NCI-H446 (cell line): ENCODE measurements at places on chromosomes 3 and 15.

DNA sequence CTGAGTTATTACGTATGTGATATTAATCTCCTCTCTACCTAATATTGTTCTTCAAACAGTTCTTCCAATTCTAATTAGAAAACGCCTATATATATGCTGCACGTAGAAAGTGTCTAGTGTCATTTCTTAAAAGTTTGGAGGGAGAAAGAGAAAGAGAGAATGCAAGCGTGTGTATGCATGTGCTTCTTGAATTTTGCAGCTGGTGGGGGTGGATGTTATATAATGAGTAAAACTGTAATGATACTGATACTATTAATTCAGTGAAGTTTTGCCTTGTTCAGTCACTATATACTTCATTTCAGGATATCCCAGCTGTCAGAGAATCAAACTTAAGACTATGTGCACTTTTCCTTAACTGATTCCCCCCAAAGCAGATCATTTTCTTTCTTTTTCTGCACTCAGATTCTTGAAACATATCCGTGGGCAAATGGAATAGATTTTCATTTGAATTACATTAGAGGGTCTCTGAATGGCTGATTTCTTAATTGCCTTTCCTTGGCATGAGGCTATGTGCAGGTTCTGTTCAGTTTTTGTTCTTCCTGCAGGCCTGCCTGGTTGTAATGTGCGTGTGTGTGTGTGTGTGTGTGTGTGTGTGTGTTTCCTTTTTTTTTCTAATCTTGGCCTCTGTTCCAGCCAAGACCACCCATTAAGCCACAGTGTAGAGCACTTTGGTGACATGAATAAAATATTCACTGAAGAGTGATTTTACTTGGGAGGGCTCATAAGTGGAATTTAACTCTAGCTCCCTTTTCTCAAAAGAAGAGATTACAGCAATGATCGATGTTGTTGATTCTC, 617.5 kb downstream of the RBMS3 start:
- DNase-seq = no peak

GRCh38 chr3:191339316-191339917, 9.1 kb upstream of the UTS2B start:
- DNase-seq = no peak

GRCh38 chr3:14915636-14916222, 31.7 kb upstream of the NR2C2 start:
- no peak for DNase-seq

DNA sequence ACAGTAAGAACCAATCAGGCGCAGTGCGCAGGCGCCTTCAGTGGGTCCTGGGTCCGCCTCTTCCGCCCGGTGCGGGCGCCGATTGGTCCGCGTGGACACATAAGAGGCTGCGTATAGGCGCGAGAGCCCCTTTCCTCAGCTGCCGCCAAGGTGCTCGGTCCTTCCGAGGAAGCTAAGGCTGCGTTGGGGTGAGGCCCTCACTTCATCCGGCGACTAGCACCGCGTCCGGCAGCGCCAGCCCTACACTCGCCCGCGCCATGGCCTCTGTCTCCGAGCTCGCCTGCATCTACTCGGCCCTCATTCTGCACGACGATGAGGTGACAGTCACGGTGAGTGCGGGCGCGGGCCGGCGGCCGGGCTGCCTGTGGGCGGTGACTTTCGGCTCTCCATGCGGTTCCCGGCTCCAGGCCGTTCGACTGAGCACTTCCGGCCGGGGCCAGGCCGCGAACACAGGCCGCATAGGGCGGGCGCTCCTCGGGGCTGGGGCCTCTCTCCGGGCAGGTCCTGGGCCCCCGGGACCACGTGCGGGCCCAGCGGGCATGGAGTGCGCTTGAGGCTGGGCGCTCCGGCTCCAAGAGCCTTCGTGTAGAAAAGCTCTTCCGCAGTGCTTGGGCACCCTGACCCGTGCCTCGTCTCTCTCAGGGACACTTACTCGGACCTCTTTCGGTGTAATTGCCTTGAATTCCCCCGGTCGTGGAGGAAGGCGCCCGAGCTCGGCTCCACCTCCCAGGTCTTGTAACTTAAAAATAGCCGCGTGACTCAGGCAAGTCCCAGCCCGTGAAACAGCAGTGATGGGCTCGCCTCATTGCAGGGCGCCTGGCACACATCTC, at the start of gene RPLP1:
Gene RPLP1 (plus strand): TSS at position 127 of the 830 bp plus-strand sequence. CDS start 131 bp downstream, at position 258.
- DNase-seq = peak; percentile 96

- no peak for DNase-seq
These were observed 45.6 kb downstream of the NMD3 start for GRCh38 chr3:161266731-161267150.

- no peak for DNase-seq
These were observed 300.4 kb downstream of the SV2B start for GRCh38 chr15:91400481-91400880.

- DNase-seq = no peak
These were observed 188.4 kb downstream of the ABHD5 start for GRCh38 chr3:43879166-43879565.

DNA sequence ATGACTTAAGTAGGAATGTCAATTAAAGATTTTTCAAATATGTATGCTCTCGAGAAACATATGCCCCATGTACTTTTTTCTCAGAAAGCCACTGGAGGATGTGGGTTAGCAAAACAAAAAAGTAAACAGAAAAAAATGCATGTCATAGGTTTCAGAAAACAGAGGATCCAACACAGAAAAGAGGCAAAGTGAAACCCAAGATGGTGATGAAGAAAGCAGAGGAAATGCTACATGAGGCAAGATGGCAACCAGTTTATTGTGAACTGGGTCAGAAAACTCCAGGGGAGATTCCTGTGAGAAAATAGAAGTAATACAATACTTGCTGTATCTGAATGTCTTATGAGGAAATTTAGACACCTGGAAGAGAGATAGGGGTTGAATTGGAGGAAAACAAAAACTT, 30.8 kb upstream of the EOMES start:
- DNase-seq = no peak

DNA sequence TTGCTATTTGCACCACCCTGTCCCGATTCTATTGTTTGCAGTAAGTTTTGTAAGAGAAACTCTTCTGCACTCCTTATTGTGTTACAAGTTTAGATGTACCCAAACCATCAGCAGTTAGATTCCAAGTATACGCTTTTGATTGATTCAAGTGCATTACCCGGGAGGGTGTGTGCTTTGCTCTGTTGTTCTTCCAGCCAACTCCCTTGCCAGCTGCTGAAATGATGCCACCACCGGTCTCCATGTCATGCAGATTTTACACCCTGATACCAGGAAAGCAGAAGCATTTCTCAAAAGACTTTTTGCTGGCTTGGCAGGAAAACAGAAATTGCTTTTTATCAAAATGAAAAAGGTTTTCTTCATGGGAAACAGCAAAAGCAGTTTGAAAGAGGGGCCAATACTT, 1006.6 kb upstream of the CFAP20DC start:
- DNase-seq = no peak

DNA sequence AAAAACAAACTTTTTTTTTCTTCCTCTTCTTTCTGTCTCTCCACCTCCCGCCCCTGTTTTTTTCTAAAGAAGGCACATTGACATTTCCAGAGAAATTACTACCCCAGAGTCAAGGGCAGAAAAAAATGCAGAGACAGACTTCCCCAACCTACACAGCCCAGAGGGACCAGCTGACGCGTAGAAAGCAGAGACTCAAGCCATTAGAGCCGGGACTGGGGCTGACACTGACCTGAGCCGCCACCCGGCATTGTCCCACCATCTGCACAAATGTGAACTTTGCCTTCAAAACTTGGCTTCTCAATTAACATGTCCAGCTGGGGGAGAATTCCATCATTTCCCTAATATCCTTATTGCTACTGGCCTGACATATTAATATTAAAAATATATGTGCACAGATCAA, 385.6 kb downstream of the NR2F2 start:
- no peak for DNase-seq

DNA sequence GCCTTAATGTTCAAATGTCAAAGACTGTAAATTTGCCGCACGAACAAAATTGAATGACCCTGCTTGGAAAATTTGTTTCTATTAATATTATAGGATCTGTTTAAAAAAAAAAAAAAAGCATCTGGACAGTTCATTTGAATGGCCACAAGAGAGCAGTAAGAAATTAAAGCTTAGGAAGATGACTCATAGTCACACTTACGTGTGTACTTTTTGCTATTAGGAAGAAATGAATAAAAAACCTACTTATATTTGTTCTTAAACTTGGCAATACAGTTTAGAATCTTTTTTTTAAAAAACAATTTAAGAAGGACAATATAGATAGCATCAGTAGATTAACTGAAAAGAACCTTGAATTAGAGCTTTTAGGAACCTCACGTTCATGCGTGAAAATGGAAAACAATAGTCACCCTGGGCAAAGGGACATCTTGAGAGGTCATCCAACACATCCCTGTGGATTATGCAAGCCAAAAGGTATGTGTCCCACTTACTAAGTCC, 621.8 kb downstream of the MECOM start:
- peak; percentile 13 for DNase-seq

DNA sequence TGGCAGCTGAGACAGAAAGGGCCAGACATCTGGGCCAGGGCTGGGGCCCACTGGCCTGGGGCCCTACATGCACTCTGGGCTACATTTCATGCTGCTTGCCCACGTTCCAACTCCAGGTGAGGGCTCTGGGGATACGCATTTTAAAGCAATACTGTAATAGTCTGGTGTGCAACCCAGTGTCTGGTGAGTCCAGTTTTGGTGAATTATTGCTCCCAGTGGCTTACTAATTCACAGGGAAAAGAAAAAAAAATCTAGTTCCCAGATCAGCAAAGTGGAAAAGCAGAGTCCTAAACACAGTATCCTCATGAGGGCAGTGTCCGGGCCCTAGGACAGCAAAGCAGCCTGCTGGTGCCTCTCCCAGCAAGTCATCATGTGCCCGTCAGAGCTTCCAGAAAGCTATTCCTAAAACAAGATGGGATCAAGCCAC, 82.4 kb downstream of the CCNL1 start:
- no peak for DNase-seq

DNA sequence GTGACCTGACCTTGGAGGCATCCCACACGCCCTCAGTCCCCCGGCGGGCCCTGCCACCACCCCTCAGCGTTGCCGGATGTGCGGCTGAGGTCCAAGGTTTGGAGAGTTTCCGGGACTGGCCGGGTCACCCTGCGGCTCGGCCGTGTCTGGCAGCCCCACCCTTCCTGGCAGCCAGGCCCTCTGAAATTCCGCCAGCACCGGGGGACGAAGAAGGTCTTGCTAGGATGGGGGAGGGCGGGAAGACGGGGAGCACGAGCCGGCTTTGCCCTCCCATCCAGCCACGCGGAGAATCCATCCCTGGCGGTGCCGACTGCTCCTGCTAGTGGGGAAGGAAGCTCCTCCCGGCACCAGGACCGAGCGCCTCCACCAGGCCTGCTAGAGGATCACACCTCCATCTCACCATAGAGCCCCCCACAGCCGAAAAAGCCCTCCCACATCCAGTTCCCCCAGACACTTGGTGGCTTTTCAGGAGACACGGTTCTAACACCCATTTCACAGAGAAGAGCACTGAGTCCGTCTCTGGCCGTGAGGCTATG, 81.5 kb downstream of the CPN2 start:
- DNase-seq = no peak

GRCh38 chr15:100111125-100112060, 230.4 kb downstream of the ADAMTS17 start:
- DNase-seq = no peak

GRCh38 chr3:197505796-197506548, 49.8 kb downstream of the BDH1 start:
- DNase-seq = no peak

DNA sequence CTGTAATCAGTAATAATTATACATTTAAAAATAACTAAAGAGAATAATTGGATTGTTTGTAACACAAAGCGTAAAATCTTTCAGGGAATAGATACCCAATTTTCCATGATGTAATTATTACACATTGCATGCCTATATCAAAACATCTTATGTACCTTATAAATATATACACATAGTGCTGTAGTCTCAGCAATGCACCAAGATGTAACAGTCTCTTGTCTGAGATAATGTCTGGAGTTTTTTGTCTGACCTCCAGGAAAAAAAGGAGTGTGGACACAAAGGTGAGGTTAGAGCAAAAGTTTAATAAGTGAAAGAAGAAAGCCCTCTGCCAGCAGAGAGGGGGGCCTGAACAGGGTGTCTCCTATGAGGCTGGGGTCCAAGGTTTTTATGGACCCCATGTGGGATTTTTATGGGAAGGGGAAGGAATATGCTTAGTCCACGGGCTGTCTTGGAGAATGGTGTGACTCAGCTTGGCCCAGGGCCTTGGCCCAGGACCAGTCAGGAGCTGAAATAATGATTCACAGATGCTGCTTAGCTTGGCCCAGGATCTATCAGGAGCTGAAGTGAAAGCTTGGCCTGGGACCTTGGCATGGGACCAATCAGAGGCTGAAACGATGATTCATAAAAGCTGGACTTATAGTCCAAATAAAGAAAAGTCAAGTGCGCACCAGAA, 545.0 kb downstream of the ZPLD1 start:
- peak; percentile 77 for DNase-seq

DNA sequence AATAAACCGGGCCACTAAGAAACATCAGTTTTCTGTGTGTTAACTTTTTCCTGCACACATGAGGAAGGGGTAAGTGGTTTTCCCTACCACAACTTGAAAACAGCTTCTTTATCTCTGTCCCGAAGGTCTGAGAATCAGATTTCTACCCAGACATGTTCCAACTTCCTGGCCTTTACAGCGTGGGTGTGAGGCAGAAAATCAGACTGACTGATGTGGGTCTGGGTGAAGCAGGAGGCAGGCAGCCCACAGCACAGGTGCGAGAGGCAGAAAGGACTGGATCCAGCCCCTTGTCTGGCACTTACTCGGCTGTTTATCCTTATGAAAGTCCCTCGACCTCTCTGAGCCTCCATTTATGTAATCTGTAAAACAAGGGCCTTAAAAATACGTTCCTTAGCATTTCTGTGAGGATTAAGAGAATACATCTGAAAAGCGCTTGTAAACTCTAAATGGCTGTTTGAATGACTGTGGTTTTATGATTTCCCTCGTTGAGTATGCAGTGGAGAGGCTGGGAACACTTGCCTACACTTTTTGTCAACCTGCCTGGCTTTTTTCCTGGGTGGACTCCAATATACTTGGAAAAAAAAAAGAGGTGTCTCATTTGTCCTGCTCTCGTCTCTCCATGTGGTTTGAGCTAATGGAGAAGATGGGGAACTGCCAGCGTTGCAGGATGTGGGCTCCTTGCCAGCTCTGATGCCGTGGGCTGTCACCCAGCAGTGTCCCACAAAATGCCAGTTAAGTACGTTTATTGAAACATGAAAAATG, 3.1 kb downstream of the AGBL1 start:
- peak; percentile 53 for DNase-seq

GRCh38 chr3:45043728-45044299, 17.7 kb downstream of the CLEC3B start:
- no peak for DNase-seq

DNA sequence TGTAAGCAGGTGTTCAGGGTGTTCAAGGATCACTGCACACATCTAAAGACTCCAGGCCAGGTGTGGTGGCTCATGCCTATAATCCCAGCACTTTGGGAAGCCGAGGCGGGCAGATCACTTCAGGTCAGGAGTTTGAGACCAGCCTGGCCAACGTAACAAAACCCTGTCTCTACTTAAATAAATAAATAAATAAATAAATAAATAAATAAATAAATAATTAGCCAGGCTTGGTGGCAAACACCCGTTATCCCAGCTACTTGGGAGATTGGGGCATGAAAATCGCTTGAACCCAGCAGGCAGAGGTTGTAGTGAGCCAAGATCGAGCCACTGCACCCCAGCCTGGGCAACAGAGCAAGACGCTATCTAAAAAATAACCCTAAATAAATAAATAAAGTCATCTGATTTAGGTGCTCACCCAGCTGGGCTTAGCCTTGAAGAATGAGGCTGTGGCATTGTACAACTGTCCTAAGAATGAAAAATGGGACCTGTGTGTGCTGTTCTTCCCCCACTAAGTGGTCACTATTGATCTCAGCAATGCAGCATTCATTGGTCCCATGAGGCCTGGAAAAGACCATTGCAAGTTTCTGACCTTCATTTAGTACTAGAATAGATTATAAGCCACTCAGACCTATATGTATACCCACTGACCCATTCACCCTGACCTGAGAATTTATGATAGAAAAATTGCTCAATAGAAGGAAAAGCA, 82.8 kb upstream of the ABHD17C start:
- DNase-seq = no peak
